ENCODE measurements at places on chromosomes 1 and 21.

GRCh38 chr1:245345191-245345884, 190.6 kb downstream of the KIF26B start:
- no peaks in the 10 kb centered on the region for H3K27me3 ChIP-seq
- peaks cover 5% of the 10 kb centered on the region for H3K36me3 ChIP-seq
- no peak overlapping the region for H3K4me3 ChIP-seq

GRCh38 chr1:215730600-215730999, 163.5 kb downstream of the KCTD3 start:
- no peak overlapping the region for H3K4me3 ChIP-seq
- H3K27ac ChIP-seq = no peak overlapping the region
- DNase-seq = no peak
- no peaks in the 10 kb centered on the region for H3K36me3 ChIP-seq
- H3K4me1 ChIP-seq = no peaks in the 10 kb centered on the region

- no peaks in the 10 kb centered on the region for H3K36me3 ChIP-seq
- no peak for DNase-seq
- no peaks in the 10 kb centered on the region for H3K27me3 ChIP-seq
- peaks cover 9% of the 10 kb centered on the region for H3K4me1 ChIP-seq
Measured at GRCh38 chr1:168972887-168973286, 133.6 kb upstream of the ATP1B1 start.

GRCh38 chr1:58204284-58204683, 342.2 kb downstream of the OMA1 start:
- no peaks in the 10 kb centered on the region for H3K4me1 ChIP-seq
- no peaks in the 10 kb centered on the region for H3K27me3 ChIP-seq
- no peak overlapping the region for H3K27ac ChIP-seq
- peaks cover 2% of the 10 kb centered on the region for H3K36me3 ChIP-seq
- no peak overlapping the region for H3K4me3 ChIP-seq

GRCh38 chr1:24558902-24559791, 3.3 kb downstream of the NCMAP start:
- no peak overlapping the region for H3K4me3 ChIP-seq
- DNase-seq = no peak
- H3K36me3 ChIP-seq = no peaks in the 10 kb centered on the region
- peaks cover 13% of the 10 kb centered on the region for H3K4me1 ChIP-seq
- no peak overlapping the region for H3K27ac ChIP-seq
- H3K27me3 ChIP-seq = peaks cover 81% of the 10 kb centered on the region

DNA sequence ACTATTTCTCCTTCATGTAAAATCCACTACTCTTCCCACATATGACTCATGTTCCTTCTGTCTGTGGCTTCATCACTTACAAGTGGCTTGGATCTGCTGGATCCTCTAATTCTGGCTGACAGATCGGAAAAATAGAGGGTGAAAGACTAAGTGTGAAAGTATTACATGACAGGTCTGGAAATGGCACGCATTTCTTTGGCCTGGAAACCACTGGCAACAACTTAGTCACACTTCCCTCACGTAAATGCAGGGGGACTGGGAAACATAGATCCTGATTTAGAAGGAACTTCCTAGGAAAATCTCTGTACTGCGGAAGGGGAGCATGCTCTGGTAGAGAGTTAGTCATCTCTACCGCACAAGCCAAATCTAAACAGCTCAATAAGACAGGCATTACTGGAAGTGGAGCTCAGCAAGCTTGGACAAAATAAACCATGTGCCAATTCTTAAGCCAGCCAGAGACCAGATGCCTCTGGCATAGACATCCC, 305.4 kb upstream of the PTBP2 start:
- no peak for DNase-seq
- H3K4me1 ChIP-seq = no peaks in the 10 kb centered on the region
- H3K36me3 ChIP-seq = no peaks in the 10 kb centered on the region
- H3K4me3 ChIP-seq = no peak overlapping the region
- no peak overlapping the region for H3K27ac ChIP-seq

DNA sequence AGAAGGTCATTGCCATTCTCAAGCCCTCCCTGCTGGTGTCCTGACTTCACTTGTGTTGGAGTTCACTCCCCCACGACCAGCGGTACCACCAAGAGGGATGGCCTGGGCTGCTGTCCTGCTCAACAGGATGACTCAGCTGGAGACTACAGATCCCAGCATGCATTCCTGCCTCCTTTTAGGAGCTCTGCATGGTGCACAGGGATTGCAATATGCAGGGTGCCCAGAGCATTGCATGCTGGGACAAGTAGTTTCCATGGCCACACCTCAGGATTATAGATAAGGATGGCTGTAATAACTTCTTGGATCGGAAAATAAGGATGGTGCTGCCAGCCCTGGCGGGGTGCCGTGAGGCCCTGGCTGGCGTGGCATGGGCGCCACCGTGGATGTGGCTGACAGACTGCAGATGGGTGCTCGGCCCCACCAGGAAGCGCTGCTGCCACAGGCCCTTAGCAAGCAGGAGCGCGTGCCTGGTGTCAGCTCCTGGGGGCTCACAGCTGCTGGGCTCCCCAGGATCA, 150.0 kb downstream of the CASZ1 start:
- no peak overlapping the region for H3K27ac ChIP-seq
- peaks cover 5% of the 10 kb centered on the region for H3K27me3 ChIP-seq
- H3K36me3 ChIP-seq = no peaks in the 10 kb centered on the region
- no peak overlapping the region for H3K4me3 ChIP-seq
- H3K4me1 ChIP-seq = peaks cover 4% of the 10 kb centered on the region

- no peak overlapping the region for H3K27ac ChIP-seq
- no peaks in the 10 kb centered on the region for H3K36me3 ChIP-seq
- peak; percentile 62 for DNase-seq
- H3K4me1 ChIP-seq = peaks cover 34% of the 10 kb centered on the region
Measured at GRCh38 chr1:31760471-31761470, 3.4 kb downstream of the ADGRB2 start.

DNA sequence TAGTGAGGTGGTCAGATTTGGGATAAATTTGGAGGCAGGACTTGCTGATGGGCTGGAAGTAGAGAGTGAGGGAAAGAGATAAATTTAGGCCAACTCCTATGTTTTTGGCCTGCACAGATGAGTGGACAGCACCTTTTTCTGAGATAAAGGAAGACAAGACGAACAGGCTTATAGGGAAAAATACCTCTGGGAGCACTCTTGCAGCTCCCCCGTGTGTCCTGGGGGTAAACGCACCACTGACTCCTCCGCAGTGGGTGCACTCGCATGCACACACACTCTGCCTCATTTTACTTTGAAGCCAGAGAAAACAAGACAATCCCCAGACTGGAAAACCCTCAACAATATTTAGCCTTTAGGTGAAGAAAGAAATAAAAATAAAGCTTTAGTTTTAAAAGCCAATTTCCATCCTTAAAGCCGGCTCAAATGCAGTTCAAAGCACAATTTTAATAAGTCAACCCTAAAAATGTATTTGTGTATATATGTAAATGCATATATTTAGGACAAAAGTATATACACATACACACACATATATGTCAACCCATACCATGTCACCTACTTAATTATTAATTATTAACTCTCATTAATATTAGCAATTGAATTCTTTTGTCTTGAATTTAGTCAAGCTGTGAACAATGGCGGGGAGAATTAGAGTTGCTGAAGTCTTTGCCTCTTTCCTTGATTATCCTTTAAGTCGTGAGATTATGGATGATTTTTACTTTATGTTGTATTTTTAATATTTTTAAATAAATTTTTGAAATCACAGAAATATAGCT, 341.8 kb downstream of the ZNF326 start:
- no peaks in the 10 kb centered on the region for H3K27me3 ChIP-seq
- no peak for DNase-seq
- H3K4me1 ChIP-seq = no peaks in the 10 kb centered on the region
- H3K27ac ChIP-seq = no peak overlapping the region
- no peak overlapping the region for H3K4me3 ChIP-seq
- no peaks in the 10 kb centered on the region for H3K36me3 ChIP-seq
